WTC11 (cell line): ENCODE measurements at places on chromosomes 6 and 20. TPM values are rescaled to one million over a fixed set of nuclear protein-coding genes. Genes with fewer than 3 reads are reported as not detected.

GRCh38 chr20:9792674-9793073 is 46.2 kb downstream of the PAK5 start:
- no peaks in the 10 kb centered on the region; the same call in none of the 2 replicates for H3K27me3 ChIP-seq
- no peak for DNase-seq
- no peak overlapping the region for H3K4me3 ChIP-seq
- H3K27ac ChIP-seq: no peak overlapping the region
- H3K4me1 ChIP-seq: no peaks in the 10 kb centered on the region
- no peaks in the 10 kb centered on the region for H3K36me3 ChIP-seq

ADGRG6 gene
- total RNA-seq: 3.3 to 6.1 TPM (median 5.3 TPM) in 3 replicates

DNA sequence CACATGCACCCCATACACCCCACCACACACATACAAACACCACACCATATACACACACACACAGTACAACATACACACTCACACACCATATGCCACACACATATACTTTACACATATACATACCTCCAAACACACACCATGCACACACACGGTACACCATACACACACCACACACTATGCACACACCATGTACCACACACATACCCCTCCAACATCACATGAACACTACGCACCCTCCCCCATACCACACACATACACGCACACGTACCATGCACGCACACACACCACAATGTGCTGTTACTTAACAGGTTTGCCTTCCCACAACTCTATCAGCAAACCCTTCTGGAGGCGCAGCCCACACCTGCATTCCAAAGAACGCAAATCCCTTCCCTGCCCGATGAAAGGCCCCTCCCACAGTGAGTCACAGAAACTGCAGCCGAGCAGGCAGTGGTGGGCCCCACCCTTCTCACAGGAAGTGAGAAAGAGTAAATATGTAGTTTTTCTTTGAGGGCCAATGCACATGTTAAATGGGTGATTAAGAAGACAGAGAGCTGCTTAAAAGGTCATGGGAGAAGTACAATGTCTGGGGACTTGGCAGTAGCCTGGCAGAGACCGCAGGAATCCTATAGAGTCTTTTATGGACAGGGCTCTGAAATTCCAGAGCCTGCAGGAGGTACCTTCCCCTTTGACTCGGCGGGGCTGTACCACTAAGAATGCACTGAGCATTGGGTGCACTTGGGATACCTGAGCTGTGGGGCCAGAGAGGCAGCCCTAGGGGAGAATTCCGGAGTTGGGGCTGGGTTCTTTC is 34.1 kb upstream of the EZR start:
- DNase-seq: peak; percentile 91
- no peaks in the 10 kb centered on the region for H3K27me3 ChIP-seq
- H3K4me3 ChIP-seq: no peak overlapping the region
- peaks cover 36% of the 10 kb centered on the region for H3K4me1 ChIP-seq
- no peaks in the 10 kb centered on the region for H3K36me3 ChIP-seq

DNA sequence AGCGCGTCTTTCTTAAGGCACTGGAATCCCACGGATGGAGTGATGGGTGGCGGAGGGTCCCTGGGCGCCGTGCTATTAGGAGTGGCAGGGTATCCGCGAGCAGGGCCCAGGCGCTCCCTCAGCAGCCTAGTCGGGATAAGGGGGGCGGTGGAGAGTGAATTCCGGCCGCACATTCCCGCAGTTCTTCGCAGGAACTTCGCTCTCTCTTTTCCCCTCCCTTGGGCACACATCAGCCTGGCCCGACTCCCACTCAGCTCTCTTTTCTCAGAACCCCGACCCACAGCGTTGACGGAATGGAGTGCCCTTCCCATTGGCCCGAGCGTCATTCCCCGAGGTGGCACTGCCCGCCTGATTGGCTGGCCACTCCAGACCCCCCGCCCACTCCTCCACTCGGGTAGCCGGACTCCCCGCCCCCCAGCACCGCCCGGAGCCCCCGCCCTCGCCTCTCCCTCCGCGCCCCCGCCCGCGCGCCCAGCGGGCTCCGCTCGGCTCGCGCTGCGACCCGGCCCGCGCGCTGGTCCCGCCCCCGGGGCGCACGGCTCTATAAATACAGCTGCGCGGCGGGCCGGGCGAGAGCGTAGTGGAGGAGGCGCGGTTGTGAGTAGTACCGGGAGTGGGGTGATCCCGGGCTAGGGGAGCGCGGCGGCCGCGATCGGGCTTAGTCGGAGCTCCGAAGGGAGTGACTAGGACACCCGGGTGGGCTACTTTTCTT is at the start of gene ID4:
ID4 (plus strand) TSS at position 572 of the 712 bp plus-strand sequence. CDS start 385 bp downstream, outside the sequence.
- peak; percentile 97 for DNase-seq
- peak within 1 kb of the TSS; percentile 97 for H3K27ac ChIP-seq
- no peaks in the 10 kb centered on the region for H3K36me3 ChIP-seq

GRCh38 chr6:108944707-108945680 is 96.8 kb downstream of the ARMC2 start:
- peaks cover 34% of the 10 kb centered on the region for H3K4me1 ChIP-seq
- peaks cover under 1% of the 10 kb centered on the region; the same call in 1 of the 2 replicates for H3K36me3 ChIP-seq
- H3K27me3 ChIP-seq: no peaks in the 10 kb centered on the region; the same call in 1 of the 2 replicates

DNA sequence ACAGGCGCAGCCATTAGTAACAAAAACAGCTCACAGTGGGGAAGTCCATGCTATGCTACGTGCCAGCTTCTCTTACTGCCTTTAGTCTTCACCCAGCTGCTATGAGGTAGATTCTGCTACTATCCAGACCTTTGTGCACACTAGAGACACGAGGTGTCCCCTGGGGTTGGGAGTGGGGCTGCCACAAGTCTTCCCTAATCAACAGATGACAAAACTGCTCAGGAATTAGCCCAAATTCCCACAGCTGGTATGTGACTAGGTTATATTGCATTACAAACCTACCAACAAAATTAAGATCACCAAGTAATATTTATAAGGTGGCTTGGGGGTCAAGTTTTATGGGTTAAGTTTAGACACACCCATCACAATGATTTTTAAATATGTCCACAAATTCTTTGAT is 63.3 kb downstream of the PSMB1 start:
- H3K27me3 ChIP-seq: peaks cover 7% of the 10 kb centered on the region; the same call in 1 of the 2 replicates
- no peak for DNase-seq
- no peak overlapping the region for H3K4me3 ChIP-seq
- H3K4me1 ChIP-seq: no peaks in the 10 kb centered on the region

ID1 gene
- 88.8 to 158 TPM (median 149 TPM) in 3 replicates for total RNA-seq

TMC2 gene
- total RNA-seq: not detected in 3 replicates

DNA sequence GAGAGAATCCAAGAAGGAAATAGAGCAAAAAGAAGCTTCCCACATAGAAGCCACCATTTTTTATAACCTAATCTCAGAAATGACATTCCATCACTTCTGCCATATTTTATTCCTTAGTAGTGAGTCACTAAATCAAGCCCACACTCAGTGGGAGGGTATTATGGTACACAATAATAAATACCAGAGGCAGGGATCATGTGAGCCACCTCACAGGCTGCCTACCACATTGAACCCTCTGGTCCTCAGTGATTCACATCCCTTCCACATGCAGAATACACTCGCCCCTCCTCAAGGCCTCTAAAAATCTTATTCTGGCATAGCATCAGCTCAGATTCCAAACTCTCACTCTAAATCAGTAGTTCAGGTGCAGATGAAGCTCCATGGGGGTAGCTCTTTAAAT is 49.4 kb downstream of the TMC2 start:
- no peaks in the 10 kb centered on the region for H3K4me1 ChIP-seq
- peaks cover 3% of the 10 kb centered on the region; the same call in 1 of the 2 replicates for H3K27me3 ChIP-seq
- no peak overlapping the region for H3K27ac ChIP-seq
- no peak overlapping the region for H3K4me3 ChIP-seq

- H3K4me3 ChIP-seq: no peak overlapping the region
- no peak overlapping the region for H3K27ac ChIP-seq
- H3K36me3 ChIP-seq: no peaks in the 10 kb centered on the region
- no peaks in the 10 kb centered on the region for H3K4me1 ChIP-seq
- DNase-seq: no peak
These were observed 106.4 kb upstream of the SSTR4 start for GRCh38 chr20:22928679-22929078.
